Hepatocyte (in vitro differentiated cells): ENCODE measurements at places on chromosomes 11 and 22. TPM values are rescaled to one million over a fixed set of nuclear protein-coding genes. Genes with fewer than 3 reads are reported as not detected.

Gene SHISAL1
- total RNA-seq = 1.8 and 2.4 TPM in 2 replicates

DNA sequence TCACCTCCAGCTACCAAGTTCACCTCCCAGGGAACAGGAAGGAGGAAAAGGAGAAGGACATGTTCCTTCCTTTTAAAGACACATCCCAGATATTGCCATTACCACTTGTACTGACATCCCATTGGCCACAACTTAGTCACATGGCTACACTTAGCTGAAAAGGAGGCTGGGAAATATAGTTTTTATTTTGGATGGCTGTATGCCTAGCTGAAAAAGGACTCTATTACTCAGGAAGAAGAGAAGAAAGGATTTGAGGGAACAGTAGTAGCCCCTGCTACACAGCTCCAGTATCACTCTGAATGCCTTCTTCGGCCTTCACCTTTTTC lies 2.1 kb upstream of the APOA5 start:
- H3K4me1 ChIP-seq = peaks cover 2% of the 10 kb centered on the region
- no peak overlapping the region for H3K27ac ChIP-seq
- no peak for DNase-seq
- no peaks in the 10 kb centered on the region for H3K27me3 ChIP-seq
- H3K36me3 ChIP-seq = no peaks in the 10 kb centered on the region

DNA sequence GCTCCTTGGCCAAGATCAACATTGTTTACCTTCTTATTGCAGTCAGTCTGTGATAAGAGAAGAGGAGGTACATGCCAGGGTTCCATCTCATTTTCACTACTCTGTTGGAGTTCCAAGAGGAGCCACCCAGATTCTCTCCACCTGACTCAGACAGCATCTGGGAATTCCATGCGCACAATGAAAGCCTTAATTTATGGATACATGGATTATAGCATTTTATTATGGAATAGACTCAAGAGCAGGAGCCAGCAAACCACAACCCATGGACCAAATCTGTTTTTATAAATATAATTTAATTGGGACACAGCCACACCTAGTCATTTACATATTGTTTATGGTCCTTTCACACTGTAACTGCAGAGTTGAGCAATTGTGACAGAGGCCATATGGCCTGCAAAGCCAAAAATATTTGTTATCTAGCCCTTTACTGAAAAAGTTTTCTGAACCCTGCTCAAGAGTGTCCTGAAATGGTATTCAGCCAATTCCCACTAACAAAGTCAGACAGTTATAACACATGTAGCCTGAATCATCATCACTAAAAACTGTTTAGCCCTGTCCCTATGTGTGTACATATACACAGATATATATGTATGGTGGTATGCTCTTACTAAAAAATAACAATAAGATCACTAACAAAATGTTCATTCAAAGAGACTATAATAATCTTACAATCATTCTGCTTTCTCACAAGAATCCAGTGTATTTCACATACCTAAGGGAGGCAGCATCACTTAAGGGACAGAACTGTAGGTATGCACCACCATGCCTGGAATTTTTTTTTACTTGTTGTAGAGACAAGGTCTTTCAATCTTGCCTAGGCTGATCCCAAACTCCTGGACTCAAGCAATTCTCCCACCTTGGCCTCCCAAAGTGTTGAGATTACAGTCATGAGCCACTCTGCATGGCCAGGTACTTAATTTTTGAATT lies 104.5 kb upstream of the TEAD1 start:
- no peaks in the 10 kb centered on the region for H3K27me3 ChIP-seq
- DNase-seq = no peak
- no peak overlapping the region for H3K4me3 ChIP-seq
- no peaks in the 10 kb centered on the region for H3K36me3 ChIP-seq
- H3K4me1 ChIP-seq = peaks cover 8% of the 10 kb centered on the region
- no peak overlapping the region for H3K27ac ChIP-seq

GRCh38 chr11:520428-521176 lies 13.6 kb upstream of the RNH1 start:
- no peaks in the 10 kb centered on the region for H3K27me3 ChIP-seq
- H3K4me1 ChIP-seq = no peaks in the 10 kb centered on the region
- no peak overlapping the region for H3K27ac ChIP-seq
- no peak overlapping the region for H3K4me3 ChIP-seq

- peaks cover 10% of the 10 kb centered on the region for H3K4me1 ChIP-seq
- DNase-seq = peak; percentile 70
- peak within 1 kb of the TSS; percentile 78 for H3K27ac ChIP-seq
- H3K27me3 ChIP-seq = peaks cover 3% of the 10 kb centered on the region
- no peaks in the 10 kb centered on the region for H3K36me3 ChIP-seq
These were observed at the start of gene ME3 for GRCh38 chr11:86672007-86672621. Gene ME3 (minus strand): TSS chr11:86672616.

- no peaks in the 10 kb centered on the region for H3K4me1 ChIP-seq
- peaks cover 10% of the 10 kb centered on the region for H3K27me3 ChIP-seq
- no peak overlapping the region for H3K27ac ChIP-seq
- no peaks in the 10 kb centered on the region for H3K36me3 ChIP-seq
These were observed 95.2 kb upstream of the LDLRAD3 start for GRCh38 chr11:35848616-35849015.
